ENCODE measurements at places on chromosomes 1 and 21.

DNA sequence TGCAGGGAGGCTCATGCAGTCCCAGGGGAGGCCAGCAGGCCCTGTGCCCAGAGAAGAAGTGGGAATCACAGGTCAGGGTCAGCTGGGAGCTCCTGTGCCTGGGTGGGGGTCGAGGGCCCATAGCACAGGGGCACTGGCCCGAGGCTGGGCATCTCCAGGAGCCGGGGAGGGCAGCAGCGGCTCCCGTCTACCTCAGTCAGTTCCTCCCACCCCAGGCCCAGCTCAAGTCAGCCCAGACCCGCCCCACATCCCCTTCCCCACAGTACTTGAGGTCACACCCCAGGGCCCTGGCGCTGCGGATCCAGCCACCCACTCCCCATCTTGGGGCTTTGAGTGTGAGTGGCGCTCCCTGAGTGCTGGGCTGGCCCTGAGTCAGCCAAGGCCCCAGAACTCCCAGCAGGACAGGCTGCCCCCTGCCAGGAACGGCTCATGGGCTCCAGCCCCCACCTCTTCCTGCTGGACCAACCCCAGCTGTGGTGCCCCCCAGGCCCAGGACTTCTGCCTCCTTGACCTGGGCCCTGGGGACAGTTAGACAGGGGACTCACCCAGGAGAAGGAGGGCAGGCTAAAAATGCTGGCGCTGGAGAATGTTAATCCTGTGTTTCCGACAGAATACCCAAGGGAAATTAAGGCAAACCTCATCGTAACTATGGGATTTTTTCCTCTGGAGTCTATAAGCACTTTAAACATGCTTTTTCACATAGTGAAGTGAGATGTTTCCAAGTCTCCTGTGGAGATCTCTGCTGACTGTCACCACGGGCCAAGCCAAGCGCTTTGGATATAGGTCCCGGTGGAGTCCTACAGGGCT, 68.8 kb upstream of the COL6A1 start:
- DNase-seq = no peak

- peak; percentile 57 for DNase-seq
These were observed 1.5 kb downstream of the HIPK1 start for GRCh38 chr1:113930499-113931161.

DNA sequence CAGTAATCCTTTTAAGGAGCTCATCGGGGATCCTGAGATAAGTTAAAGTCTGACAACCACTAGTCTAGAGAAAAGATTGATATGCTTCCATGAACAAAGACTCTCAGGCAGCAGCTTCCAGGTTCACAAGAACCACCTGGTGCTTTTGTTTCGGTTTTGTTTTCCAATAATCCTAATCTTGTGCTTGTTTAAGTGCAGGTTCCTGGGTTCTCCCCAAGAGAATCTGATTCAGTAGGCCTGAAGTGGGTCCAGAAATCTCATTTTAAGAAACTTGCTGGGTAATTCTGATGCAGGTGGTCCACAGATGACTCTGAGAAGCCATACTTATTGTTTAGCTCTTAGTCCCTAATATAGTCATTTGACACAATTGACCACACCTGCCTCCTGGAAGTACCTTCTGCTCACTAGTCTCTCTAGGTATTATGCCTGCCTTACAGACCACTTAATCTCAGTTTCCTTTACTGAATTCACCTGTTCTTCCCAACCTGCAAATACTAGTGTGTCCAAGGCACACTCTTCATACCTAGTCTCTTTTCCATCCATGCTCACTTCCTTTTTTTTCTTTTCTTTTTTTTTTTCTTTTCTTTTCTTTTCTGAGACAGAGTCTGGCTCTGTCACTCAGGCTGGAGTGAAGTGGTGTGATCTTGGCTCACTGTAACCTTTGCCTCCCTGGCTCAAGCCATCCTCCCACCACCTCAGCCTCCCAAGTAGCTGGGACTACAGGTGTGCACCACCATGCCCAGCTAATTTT, 20.5 kb upstream of the FRRS1 start:
- DNase-seq = no peak

DNA sequence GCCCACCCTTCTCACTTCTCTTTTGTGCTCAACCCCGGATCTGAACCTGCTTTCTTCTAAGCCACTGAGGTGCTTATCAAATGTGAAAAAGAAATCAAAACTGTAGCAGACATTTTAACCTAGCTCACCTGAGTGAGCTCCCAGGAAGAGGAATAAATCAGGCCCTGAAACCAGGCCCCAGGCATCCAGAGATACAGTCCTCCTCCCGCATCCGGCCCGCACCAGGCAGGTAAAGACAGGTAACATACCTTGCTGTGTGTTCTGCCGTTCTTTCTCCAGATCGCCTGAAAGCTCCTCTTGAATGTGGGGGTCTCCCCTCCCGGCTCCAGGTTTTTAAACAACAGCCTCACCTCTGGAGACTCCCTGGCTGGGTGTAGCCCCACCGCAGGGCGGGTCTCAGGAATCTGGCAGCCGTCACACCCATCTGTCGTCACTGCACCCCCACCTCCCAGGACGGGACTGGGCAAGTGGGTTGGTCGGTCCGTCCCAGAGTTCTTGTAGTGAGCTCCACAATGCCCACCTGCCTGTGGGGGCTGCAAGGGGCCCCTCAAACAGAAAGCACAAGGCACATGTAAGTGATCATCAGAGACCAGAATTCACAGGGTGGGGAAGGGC, at the start of gene LAMB3:
Gene LAMB3 (minus strand): TSS at position 305 of the 615 bp plus-strand sequence. CDS start 1,481 bp downstream, outside the sequence.
- DNase-seq = no peak

- DNase-seq = no peak
These were observed 82.0 kb downstream of the DMRTB1 start for GRCh38 chr1:53541263-53541625.

DNA sequence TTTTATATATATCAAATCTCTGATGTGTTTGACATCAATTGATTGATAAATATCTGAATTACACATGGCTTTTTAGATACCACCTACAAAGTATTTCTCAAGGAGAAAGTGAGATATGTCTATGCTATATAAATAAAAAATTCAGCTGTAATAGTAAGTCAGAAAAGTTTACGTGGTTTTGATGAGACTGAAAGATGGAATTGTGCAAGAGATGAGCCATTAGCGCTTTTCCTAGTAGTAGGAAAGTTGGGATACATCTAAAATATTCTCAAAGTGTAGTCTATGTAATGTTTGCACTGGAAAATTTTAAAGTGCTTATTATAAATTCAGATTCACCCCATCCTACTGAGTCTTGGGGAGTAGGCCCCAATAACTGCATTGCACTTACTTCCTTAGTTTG, 49.1 kb downstream of the SGIP1 start:
- DNase-seq = no peak

GRCh38 chr1:233543338-233544255, 70.3 kb upstream of the KCNK1 start:
- peak; percentile 99 for DNase-seq

- peak; percentile 58 for DNase-seq
These were observed 45.1 kb upstream of the RGS2 start for GRCh38 chr1:192763756-192764155.

DNA sequence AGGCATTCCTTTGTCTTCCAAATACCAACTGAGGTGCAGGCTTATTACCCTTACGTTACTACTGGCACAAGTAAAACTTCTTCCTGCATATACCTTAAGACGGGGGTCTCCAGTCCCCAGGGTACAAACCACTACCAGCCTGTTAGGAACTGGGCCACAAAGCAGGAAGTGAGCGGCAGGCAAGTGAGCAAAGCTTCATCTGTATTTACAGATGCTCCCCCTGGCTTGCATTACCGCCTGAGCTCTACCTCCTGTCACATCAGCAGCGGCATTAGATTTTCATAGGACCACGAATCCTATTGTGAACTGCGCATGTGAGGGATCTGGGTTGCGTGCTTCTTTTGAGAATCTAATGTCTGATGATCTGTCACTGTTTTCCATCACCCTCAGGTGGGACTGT, 113.1 kb downstream of the SLC45A1 start:
- DNase-seq = no peak

DNA sequence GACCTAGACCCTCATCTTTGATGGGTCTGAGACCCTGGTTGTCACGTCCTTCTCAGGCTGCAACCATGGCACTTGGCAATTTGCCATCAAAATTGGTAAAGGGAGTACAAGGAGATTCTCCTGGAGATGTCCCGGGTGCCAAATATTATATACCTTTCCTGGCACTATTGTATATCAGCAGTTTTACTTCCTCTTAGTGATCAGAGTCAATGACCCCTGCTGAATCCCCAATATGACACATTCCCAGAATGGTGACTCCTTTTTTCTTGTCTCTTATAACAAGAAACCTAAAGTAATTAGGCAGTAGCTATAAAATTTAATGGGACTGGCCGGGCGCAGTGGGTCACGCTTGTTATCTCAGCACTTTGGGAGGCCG, 39.6 kb upstream of the CDC42BPA start:
- no peak for DNase-seq

- DNase-seq = no peak
These were observed 175.6 kb downstream of the SIPA1L2 start for GRCh38 chr1:232454227-232454886.

DNA sequence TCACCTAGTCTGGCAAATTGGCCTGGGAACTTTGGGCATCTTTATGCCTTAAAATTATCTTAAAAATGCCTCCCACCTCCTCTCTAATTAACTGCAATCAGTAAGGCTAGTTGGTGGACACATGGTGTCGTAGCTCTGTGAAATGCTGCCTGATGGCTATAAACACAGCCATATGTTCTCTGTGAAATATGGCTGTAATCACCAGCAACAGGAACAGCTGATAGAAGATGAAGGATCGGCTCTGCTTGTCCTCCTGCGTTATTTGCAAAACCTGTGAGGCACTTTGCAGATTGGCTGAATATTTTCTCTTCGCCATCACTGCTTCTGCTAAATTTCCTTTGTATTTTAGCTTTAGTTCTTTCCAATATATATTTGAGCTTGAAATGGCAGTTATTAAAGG, 419.6 kb downstream of the RWDD3 start:
- DNase-seq = no peak

DNA sequence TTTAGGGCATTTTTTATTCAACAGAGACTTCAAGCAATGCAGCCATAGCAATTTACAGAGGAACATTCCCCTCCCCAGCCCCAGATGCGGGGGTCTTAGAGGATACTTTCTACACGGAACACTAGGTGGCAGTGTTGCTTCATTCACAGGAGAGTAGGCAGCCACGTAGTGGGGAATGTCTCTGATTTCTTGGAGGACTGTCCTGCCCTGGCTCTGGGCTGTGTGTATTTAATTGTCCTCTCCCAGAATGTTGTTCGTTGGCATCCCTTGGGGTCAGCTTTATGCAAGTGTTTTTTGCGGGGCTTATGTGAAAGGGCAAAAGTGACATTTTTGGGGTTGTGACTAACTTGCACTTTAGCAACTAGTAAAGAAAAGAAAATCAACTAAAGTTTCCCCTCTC, 96.9 kb downstream of the PAPPA2 start:
- peak; percentile 50 for DNase-seq

DNA sequence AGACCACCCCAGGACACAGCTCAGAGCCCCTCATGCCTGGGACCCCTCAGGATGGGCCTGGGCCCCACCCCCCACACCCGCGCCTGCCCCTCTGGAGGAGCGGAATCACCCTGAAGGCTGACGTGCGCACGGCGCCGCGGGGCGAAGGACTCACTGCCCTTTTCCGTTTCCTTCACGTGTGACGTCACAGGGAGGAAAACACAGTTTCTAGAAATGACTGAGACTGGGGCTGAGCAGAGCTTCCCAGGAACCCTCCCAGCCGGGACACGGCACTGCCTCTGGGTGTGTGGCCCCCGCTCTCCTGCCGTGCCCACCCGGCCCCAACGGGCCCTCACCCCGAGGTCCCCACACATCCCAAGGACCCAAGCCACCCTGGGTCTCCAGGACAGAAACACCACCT, 5.4 kb upstream of the TNFRSF4 start:
- no peak for DNase-seq

- no peak for DNase-seq
These were observed 18.7 kb upstream of the OR6N2 start for GRCh38 chr1:158799689-158800088.

- DNase-seq = no peak
These were observed 511 bp downstream of the EFNA3 start for GRCh38 chr1:155079210-155079486.

DNA sequence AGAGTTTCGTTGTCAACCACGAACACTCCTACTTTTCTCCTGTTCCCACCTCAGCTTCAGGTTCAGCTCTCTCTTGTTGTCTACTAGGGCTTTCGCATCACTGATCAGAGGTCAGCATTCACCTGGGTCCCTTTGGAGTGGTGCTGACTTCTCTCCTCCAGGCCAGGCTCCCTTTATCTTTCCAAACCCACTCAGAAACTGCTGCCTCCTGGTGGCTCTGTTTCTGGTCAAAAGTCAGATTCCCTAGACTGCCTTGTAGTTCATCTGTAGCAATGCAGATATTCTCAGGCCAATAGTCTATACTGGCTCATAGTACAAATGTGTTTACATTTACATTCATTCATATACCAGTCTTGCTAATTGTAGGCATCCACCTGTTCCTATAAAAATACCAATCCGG, 6.4 kb upstream of the ERI3 start:
- no peak for DNase-seq

GRCh38 chr21:42437786-42438185, 34.1 kb downstream of the UBASH3A start:
- no peak for DNase-seq

DNA sequence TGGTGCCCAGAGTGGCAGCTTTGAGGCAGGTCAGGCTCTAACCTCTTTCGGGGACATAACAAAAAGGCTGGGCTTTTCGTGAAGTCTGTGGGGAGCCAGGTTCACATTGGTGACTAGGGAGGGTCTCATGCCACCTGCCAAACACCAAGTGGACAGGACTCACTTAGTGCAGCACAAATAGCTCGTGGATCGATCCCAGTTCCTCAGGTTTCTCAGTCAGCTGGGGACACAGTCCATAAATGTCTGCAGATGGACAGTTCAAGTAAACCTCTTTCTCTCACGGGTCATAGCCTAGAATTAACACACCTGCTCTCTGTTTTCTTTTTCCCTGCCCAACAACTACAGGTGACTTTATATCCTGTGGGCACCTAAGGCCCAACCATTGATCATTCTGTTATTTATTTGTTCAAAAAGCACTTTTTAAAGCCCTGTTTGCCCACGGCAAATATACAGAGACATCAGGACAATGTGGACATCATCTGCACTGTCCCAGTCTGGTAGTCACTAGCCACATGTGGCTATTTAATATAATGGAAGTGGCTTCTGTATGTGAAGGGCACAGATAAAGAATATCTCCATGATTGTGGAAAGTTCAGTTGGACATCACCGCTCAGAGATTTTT, 53.5 kb downstream of the CAPN2 start:
- no peak for DNase-seq

DNA sequence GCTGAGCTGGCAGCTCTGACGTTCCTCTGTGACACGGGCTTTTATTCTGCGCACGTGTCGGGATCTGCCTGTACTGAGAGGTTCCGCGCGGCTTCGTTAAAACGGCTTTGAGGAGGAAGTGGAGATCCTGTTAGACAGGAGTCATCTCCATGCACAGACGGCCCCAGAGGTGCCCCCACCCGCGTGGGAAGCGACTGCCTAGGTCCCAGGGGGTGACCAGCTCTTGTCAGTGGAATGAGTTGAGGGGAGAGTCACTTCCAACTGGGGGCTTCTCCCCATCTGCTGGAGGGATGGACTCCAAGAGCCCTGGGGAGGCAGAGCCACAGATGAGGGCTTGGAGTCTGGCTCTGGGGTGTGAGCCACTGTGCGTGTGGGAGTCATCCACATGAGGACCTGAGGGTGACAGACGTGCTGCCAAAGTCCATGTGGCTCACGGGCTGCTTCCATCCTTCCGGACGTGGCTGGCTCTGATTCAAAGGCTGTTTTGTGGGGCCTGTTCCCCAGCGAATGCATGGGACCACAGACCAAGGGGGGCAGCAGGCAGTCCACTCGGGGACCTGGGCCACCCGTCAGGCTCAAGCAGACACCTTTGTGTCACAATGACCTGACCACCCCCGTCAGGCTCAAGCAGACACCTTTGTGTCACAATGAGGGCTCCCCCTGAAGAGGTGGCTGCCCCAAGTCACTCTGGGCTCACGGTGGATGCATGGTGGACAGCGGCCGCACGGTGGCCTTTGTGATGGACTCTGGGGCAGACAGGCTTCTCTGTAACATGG, 26.8 kb downstream of the PTTG1IP start:
- DNase-seq = no peak
